AML-193 (cell line): ENCODE measurements at places on chromosomes 2 and 18.
A peak's percentile ranks its signal among the peaks of the same experiment; 100 is the strongest.

DNA sequence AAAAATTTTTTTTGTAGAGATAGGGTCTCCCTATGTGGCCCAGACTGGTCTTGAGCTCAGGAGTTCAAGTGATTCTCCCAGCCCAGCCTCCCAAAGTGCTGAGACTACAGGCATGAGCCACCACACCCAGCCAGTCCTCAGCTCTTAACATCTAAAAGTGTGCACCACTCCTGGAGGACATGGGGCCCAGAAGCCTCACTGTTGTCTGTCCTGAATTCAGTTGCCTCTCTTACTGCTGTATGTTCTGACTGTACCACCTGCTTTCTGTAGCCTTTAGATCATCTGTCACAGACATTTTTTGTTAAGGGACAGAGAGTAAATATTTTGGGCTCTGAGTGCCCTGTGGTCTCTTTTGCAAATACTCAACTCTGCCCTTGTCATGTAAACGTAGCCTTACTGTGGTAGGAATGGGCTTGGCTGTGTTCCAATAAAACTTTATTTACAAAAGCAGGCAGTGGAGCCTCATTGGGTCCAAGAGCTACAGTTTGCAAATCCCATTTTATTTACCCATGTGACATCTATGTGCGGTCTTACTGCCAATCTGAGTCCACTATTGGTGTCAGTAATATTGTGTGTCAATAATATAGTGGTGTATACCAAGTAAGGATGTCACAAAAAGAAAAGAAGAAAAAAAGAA, 38.1 kb downstream of the TMEM37 start:
- DNase-seq = no peak

DNA sequence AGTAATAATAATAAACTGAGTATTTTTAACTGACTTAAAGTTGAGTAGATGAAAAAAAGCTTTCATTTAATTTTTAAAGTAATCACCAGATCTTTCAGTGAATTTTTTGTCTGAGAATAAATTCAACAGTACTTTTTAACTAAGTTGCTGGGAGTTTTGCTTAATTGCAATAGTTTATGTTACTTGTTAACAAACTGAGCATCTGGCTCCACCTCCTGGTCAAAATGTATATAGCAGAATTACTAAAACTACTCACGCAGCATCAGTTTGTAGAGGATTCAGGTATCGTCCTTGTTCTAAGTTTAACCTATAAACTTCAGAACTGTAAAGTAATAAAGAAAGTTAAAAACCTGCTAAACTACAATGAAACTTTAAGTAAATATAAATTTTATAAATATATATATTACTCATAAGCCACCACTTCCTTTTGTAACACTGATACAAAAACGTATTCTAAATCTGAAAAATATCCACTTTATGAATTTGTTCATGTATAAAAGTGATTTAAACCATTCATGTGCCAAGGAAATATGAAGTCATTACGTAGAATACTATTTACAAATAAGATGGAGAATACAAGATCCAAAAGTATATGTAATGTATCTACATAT, 21.3 kb downstream of the NOL10 start:
- peak; percentile 60 for DNase-seq

DNA sequence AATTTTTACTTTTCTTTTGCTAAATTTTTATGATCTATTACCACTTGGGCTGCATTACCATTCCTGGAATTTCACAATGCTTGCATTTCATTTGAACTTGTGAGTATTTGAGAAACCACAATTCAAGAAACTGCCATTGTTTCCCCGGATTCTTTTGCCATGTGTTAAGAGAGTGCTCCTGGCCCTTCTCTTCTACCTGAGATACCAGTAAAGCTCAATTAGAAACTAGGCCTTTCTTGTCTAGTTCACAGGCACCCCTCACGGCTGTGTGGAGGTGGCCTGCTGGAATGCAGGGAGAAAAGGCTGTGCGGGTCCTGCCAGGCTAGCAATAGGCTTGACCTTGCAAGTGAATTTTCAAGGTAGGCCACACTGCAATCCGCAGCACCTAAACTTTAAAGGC, 40.8 kb downstream of the ZEB2 start:
- no peak for DNase-seq

GRCh38 chr18:59627414-59627813, 69.8 kb downstream of the CCBE1 start:
- DNase-seq = no peak

DNA sequence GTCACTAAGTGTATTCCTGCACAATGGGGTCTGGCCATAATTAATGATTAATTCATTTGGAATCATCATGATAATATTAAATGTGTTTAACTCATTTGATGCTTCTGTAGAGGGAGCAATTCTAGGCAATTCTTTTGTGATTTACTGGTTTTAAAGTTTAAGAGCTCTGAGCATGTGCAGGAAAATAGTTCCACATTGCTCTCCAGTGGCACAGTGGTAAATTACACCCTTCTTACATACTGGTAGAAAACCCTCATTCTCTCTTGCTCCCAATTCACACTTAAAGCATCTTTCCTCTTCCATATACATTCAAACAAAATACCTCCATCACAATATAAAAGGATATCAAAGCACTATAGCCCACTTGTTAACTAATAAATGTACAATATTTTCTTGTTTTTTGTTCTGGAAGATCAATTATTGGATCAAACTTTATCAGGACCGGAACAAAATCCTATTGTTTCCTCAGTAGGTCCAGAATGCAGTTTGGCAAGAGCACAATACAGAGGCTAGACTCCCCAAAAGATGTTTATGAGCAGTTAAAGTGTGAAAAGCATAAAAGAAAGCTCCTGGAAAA, 844.3 kb downstream of the MBD2 start:
- peak; percentile 33 for DNase-seq

DNA sequence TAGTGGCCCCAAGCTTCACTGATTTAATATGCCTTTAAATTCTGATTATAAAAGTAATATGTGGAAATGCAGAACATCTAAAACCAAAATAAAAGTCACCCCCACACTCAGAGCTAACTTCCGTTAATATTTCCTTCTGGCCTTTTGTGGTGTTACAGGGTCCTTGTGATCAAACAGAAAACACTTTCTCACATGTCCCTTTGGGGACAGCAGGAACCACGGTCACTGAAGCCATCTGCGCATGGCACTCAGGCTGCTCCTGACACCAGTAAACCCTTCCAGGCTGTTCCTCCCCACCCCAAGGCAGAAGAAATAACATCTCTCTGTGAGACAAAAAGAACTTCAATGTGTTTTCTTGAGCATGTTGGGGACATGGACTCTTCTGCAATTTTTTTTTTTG, 25.1 kb upstream of the GPR17 start:
- no peak for DNase-seq

- no peak for DNase-seq
These were observed 1605.3 kb upstream of the ACVR2A start for GRCh38 chr2:146239392-146240135.

DNA sequence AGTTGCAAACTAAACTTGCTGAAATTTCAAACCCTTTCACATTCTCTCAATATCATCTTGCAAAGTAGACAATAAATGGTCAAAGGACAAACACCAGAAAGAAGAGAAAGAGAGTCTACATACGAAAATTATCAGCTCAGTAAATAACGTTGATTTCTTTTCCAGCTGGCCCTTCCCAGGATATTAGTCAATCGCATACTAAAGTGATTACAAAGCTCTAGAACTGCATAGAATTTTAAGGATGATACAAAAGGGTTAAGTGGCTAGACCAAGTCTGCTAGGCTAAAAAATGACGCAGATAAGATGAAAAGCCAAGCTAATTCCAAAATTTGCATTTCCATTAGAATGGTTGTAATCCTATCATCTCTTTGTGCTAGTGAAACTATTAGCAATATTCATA, 405.7 kb downstream of the FBXO15 start:
- DNase-seq = no peak

- DNase-seq = no peak
These were observed 126.5 kb downstream of the TTC32 start for GRCh38 chr2:19775315-19775714.

DNA sequence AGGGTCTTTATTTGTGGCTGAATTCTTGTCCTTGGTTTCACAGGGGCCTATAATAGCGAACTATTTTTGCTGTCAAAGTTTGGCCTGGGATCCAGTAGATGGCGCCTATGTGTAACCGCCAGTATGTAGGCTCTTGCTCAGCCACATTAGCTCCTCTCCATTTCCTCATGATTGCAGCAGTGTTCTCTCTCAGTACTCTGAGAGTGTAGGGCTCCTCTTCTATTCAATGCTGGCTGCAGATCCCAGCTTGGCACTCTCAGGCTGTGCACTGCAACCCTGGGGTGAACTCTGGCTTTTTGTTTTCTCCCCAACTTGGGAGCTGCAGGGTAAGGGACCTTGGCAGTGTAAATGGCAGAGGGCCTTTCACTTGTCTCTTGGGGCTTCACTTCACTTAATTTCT, 344.6 kb upstream of the CHAC2 start:
- peak; percentile 61 for DNase-seq

DNA sequence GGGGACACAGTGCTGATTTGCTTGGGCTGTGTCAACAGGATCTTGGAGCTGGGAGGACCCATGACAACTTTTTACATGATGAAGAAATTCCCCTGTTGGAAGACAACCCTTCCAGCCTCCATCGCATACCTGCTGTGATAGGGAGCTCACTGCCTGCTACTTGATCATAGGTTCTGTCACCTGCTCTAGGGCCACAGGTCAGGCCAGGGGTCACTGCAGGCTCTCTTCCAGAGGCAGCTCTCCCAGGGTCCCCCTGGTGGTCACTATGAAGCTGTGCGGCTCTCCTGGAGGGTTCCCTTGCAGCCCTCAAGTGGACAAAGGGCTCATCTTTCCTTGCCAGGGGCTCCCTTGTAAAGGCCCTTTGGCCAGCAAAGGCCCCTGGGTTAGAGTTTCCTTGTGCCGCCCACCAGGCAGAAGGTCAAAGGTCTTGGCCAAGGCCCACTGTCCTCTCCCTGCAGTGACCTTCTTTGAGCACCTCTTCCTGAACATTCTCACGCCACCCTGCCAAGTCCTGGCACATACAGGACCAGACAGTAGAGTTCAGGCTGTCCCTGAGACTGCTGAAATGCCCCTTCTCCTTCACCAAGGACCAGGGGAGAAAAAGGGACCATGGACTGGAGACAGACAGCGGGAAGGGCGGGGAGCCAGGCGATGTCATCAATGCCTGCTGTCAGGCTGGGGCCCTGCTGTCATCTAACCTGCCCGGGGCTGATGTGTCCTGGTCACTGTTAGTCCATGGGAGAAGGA, 345.1 kb downstream of the DYSF start:
- DNase-seq = peak; percentile 29

- DNase-seq = no peak
These were observed 16.2 kb downstream of the GAREM2 start for GRCh38 chr2:26189123-26189522.

DNA sequence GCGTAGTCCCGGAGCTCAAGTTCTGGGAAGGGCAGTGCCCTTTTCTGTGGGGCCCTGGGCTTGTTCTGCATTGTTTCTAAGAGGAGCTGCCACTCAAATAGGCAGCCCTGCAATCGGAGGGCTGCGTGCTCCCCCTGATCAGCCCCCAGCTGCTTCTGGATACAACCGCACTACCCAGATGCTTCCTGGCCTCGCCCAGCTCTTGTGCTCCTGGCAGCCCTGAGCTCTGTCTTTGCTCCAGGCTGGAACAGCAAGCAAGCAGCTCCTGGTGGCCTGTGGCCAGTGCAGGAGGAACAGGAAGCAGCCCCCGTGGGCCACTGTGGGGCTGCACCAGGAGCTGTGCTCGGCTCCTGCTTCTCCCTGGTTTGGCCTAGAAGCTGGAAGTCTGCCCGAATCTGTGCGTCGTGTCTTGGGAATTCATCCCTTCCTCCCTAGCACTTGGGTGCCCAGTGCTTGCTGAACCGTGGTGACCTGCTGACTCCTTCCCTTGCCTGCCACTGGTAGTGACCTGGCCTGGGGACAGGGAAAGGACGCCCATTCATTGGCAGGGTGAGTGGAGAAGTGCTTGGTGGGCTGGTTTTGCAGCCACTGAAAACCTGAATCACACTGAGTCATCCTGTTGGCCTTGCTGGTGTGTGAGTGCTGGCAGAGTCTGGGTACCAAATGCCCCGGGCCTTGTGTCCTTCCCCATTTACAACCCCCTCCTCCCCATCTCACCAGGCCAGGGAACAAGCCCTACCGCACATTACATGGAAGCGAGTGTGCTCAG, 27.3 kb upstream of the NTSR2 start:
- no peak for DNase-seq

DNA sequence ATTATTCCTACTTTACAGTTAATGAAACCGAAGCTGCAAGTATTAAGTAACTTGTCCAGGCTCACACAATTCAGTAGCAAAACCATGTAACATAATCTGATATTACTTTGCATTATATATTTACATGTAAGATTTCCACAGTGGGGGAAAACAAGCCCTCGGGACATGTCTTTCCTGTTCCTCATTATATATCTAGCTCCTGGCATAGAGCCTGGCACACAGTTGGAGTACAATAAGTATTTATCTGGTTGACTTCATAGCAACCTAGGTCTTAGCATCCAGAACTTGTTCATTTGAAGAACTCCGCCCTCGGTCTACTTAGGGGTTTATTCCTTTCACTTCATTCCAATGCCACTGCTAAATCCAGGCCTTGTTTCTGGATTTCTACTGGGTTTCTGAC, 1.6 kb upstream of the RBM45 start:
- DNase-seq = no peak

GRCh38 chr2:85875350-85876050, 13.3 kb downstream of the ST3GAL5 start:
- DNase-seq = no peak

DNA sequence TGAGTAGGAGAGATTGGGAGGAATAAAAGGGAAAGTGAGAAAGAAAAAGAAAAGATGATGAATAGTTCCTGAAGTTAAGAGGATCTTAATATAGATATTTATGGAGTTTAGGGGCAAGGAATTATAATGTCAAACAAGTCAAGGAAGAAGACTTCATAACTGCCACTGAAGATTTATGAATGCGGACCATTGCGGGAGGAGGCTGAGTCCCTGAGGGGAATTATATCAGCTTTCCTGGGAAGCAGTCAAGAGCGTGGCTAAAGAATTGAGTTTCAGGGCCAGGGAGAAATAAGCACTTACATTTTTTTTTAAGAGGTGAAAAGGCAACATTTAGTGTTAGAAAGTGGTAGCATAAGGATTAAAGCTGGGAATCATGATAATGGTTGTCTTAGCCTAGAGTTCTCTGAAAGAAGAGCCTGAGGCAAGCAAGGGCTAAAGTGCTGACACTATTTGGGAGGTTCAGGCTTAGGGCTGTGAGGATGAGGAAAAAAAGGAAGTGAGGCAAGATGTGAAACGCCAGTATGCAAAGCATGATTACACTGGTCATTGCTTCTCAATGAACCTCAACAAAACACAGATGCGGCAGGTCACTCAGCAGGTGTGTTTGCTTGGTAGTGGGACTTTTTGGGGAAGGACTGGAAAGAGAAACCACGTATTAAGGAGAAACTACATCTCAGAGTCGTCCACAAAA, 217.1 kb downstream of the SLC4A3 start:
- DNase-seq = no peak

DNA sequence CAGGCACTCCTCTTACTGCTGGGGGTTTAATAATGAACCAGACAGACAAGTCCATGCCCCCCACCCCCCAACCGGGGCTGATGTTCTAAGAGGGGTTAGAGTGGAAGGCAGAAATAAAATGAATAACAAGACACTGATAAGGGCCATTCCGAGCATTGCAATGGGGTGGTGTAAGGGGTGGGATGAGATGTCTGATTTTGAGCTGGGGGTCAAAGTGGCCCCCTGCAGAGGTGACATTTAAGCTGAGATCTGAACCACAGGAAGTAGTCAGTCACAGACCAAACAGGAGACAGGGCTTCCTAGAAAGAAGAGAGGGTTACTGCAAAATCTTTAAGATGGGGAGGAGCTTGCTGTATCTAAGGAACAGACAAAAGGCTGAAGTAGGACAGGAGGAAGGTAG, 180.6 kb upstream of the SH3BP4 start:
- no peak for DNase-seq
